ENCODE measurements at places on chromosomes 4 and X.

GRCh38 chr4:7878323-7878722, 61.3 kb downstream of the AFAP1 start:
- no peak for DNase-seq

- DNase-seq: no peak
Observed at GRCh38 chr4:145739845-145740244, 59.9 kb downstream of the C4orf51 start.

GRCh38 chr4:123014038-123014437, 91.6 kb upstream of the NUDT6 start:
- DNase-seq: no peak

GRCh38 chrX:20718592-20719380, 452.1 kb upstream of the RPS6KA3 start:
- no peak for DNase-seq

- no peak for DNase-seq
Observed at GRCh38 chrX:26925088-26925487, 538.1 kb downstream of the PPP4R3C start.

GRCh38 chrX:72126048-72126415, 5.7 kb downstream of the RTL5 start:
- no peak for DNase-seq

DNA sequence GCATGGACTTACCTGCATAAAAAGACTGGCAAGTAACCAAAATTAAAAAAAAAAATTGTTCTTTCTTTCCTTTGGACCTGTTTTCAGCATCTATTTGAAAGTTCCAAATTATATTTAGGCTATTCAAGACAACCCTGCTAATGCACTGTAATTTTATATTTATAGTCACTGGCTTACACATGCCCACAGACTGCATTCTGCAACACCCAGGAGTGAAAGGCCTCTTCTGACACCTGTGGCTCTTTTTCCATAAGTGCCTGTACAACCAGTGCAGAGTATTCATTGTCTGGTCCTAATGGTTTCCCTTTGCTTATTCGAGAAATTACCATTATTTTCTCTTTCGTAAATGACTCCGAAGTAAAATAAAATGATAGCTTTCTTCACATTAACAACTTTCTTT, 143.3 kb downstream of the RNF150 start:
- no peak for DNase-seq

GRCh38 chrX:98296129-98296528, 1412.4 kb downstream of the RPA4 start:
- DNase-seq: no peak

DNA sequence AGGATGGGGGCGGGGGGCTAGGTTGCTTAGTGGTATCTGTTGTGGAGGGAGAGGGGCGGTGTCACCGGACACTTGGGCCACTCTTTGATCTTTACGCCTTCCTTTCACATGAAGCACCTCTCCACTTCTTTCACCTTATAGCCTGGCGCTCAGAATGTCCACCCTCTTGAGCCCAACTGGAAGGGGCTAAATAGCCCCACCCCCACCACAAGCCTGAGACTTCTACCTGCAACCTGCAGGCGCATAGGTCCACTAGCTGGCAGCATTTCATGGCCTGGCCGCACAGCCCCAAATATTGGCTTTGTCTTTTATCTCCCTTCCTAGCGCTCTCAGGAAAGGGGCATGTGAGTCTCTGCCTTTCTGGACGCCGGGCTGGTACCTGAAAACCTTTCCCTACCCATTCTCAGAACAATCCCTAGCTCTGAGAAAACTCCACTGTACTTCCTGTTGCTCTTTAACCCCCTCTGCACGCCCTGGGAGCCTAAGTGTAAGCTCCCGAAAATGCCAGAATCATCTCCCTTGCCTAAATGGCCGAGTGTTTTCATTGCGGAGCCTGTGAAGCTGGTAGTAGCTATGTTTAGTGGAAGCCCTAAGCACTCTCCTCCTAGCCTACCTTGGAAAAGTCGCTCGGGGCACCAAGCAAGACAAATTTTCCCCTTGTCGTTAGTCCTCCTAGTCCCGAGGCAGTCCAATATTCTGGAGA, 1.2 kb upstream of the TRPC5 start:
- DNase-seq: no peak

DNA sequence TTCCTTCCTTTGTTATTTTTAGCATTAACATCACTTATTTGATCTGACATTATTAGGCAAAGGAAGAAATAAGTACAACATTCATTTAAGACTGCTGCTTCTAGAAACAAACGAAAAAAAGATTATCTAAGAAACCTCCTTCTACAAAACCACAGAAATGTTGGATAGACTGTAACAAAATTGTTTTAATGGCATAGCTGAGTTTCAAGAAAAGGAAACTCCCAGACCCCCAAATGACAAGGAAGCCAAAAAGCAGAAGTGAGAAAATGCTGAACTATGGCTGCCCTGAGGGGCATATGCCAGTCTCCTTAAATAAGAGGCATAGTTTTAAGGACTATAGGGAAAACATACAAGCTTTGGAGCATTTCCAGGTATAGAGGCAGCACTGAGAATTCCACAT, 1431.6 kb upstream of the TENM3 start:
- DNase-seq: no peak

DNA sequence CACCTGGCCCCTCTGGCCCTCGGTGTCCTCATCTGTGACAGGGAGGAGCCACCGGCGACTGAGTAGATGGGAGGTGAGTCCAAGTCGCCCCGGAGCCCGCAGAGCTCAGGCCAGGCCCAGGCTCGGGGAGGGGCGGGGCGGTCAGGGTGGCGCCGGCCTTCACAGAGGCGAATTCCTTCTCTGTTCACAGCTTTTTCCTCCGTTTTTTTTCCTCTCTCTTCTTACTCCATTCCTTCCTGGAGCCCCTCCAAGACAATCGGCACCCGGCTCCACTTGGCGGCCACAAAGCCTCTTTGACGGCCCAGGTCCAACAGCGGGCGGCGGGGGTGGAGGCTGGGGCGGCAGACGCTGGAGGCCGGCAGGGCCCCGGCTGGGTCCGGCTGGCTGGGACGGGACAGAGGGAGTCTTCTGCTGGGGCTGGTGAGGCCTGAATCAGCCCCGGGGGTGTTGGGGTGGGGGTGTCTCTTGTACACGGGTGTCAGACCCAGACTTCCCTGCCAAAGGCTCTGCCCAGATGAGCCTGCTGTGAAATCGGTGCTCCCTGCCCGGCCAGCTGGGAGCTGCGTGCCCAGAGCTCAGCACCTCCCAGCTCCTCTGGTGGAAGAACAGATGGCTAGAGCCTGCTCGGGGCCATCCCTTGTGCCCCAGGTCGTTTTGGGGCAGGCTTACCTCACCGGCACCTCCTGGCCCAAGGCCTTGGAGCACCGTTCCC, 22.6 kb downstream of the FGFRL1 start:
- peak; percentile 43 for DNase-seq

DNA sequence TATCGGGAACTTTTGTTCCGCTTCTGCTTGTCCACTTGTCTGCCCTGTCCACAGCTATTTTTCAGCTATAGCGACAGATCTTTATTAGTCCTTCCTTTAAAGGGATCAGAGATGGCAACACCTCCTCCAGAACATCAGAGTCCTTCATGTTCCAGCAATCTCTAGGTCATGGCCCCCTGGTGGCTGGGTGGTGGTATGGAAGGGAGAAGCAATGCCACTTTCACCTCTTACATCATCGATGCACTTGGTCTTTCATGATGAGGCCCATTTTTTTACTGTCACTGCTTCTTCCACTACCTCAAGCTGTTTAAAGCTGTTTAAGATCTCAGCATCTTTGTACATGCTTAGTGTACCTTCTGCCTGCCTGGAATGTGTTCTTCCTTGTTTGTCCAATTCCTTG, 106.7 kb downstream of the ARHGAP6 start:
- peak; percentile 66 for DNase-seq

- no peak for DNase-seq
Observed at GRCh38 chrX:147917700-147918695, 6.3 kb downstream of the FMR1 start.

DNA sequence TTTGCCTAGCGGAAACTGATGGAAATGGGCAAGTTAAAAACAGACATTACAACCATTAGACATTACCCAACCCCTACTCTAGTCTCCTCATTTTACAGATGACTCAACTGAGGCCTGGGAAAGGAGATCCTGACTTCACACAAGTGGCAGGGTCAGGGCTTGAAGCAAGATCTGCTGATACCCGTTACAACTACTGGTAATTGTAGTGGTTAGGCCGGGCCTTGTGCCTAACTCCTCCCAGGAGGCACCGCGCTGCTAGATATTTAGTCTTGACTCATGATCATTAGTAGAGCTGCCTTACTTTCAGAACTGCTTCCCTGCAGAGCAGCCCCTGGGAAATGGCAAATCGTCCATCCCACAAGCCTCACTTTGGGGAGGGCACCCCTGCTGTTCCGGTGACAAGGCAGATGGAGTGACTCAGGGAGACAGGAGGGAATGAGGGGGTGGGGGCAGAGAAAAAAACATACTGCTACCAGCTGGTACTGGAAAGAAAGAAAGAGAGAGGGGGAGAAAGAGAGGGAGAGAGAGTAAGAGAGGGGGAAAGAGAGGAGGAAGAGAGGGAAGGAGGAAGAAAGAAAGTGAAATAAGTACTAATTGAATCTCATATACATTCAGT, 12.2 kb downstream of the ARHGEF6 start:
- peak; percentile 31 for DNase-seq

- no peak for DNase-seq
Observed at GRCh38 chrX:48046846-48047245, 24.6 kb downstream of the ZNF630 start.

DNA sequence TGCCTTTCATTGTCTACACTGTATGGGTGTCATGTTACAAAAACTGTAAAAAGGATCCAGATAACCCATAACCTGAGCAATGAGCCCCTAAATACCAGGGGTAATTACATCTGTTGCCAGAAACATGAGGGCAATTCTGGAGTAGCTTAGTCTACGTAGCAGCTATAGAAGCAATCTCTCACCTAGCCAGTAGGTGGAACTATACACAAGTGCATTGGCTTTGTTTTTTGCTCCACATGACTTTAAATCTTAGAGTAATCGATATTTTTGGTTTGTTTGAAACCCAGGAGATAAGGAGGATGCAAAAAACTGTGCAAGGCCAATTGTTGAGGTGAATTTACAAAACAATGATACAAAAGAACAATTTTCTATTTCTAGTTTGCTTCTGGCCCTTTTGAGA, 57.5 kb downstream of the GPR82 start:
- DNase-seq: peak; percentile 49

- no peak for DNase-seq
Observed at GRCh38 chrX:131840799-131841495, 182.2 kb upstream of the STK26 start.

DNA sequence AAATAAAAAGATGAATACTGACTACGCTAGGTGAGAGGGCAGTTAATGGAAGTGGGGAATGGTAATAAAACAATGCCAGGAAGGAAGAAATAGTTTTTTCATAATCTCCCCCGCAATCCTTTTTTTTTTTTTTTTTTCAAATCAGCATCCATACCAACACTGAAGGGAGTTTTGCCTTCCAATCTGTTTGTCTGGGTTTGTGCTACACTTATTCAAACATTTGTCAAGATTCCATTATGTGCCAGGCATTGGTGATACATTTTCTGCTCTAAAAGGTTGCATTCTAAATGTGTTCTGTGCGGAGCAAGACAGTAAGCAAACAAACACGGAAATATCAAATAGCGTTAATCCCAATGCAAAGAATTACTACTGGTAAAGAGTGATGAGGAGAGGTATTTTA, 437.9 kb upstream of the BOD1L1 start:
- DNase-seq: no peak

GRCh38 chrX:3504916-3505315, 158.5 kb upstream of the MXRA5 start:
- DNase-seq: no peak

DNA sequence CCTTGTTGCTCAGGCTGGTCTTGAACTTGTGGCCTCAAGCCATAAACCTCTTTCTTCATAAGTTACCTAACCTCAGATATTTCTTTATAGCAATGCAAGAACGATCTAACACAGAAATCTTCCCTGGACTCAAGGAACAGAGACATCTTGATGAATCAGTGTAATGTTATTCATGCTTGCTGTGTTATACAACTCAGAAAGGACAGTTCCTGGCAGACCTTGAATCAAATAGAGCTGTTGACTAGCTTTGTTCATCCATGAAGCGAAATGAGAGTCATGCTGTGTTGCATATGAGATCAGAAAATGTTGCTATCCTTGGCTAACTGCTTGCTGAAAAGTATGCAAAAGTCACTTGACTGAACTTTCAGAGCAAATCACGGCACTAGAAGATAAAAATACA, 72.6 kb upstream of the ARHGAP24 start:
- DNase-seq: no peak

DNA sequence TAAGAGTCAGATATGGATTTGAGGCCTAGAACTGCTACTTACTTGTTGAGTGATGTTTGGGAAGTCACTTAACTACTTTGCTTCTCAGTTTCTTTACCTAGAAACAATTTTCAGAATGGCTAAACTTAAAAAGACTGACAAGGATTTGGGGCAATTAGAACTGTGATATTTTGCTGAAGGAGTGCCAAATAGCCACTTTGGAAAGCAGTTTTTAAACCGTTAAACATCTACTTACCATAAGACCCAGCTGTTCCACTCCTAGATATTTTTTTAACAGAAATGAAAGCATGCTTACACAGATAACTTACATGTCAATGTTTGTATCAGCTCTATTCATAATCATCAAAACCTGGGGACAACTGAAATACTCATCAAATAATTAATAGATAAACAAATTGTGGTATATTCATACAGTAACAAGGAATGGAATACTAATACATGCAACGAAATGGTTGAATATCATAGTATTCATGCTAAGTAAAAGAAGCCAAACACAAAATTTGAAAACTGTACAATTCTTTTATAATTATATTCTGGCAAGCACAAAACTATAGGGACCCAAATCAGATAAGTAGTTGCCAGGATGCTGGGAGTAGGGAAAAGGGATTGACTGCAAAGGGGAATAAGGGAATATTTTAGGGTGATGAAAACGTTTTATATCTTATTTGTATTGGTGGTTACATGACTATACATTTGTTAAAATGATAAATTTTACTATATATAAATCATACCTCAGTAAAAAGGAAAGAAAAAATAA, 24.0 kb downstream of the RPA4 start:
- no peak for DNase-seq

- no peak for DNase-seq
Observed at GRCh38 chr4:108171339-108172230, 2.9 kb upstream of the LEF1 start.

- DNase-seq: no peak
Observed at GRCh38 chrX:24283127-24283794, 30.6 kb downstream of the SUPT20HL2 start.

DNA sequence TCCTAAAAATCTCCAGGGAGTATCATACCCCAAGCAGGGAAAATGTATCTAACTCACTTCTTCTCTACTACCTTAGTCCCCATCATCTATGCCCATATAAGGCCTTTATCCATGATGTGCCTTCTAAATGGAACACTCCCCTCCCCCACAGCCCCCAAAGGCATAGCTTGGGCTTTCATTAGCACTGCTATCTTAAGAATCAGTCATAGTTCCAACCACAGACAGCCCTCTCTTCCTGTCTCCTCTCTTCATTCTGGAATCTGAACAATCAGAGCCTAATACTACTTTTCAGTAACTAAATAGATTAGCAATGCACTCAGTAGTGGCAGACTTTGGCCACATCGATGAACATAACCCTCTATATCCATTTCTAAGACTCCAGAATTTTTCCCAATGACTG, 313.2 kb upstream of the DKK2 start:
- peak; percentile 51 for DNase-seq
